Naive thymus-derived CD8-positive, alpha-beta T cell (primary cell): ENCODE measurements at places on chromosomes 7 and 10. TPM values are rescaled to one million over a fixed set of nuclear protein-coding genes. Genes with fewer than 3 reads are reported as not detected.

DNA sequence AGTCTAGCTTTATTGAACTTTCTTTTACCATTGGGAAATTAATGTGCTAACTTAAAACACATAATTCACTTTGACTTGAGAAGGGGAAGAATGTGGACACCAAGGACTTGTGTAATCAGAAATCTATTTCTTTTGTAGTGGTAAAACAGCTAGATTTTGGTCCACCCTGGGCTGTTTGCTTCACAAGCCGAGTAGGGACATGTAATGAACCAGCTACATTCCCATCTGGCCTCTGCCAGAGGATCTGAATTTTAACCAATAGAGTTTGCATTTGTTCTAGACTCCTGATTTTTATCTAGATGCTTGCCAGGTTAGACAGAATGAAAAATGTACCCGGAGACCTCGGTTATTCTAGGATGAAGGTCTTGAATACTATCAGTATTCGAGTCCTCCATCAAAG is 1.9 kb downstream of the CACNB2 start:
- H3K27me3 ChIP-seq, result peaks cover 31% of the 10 kb centered on the region
- no peaks in the 10 kb centered on the region for H3K36me3 ChIP-seq
- H3K27ac ChIP-seq, result no peak overlapping the region
- H3K4me3 ChIP-seq, result no peak overlapping the region

Gene DPYSL4
- 11.2 TPM for polyA plus RNA-seq

DNA sequence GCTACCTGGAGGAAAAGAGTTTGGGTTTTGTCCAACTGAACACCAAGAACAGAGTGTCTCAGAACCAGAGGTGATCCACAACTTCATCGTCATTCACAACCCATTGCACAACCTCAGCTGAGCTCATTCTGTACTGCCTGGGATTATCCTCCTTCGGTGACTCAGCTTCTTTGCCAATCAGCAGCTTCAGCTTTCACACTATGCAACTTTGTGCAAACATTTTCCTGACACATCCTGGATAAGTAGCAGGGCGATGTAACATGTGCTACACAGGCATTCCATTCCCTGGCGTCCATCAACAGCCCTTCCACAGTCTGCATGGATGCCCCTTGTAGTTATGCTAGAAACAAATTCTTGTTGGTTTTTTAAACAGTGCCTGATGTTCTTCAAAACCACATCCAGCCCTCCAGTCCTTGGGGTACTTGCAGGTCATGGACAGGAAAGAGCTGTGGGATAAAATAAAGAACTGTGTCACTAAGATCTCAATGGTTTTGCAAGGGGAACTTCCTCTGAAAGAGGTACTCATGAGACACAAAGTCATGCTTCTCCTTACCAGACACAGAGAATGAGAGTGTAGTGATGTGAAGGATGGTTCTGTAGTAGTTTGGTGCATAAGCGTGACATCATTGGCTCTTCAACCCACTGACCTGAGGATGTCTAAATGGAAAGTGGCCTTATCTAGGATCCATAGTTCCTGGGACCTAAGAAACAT is 478.5 kb downstream of the KIF20B start:
- H3K4me1 ChIP-seq, result no peaks in the 10 kb centered on the region
- H3K27ac ChIP-seq, result no peak overlapping the region
- H3K27me3 ChIP-seq, result peaks cover 2% of the 10 kb centered on the region
- no peak for DNase-seq

Gene NRG3
- polyA plus RNA-seq, result not detected

GRCh38 chr7:149680331-149681025 is 92.9 kb downstream of the ZNF467 start:
- no peak for DNase-seq
- H3K4me3 ChIP-seq, result no peak overlapping the region
- peaks cover 2% of the 10 kb centered on the region for H3K36me3 ChIP-seq
- no peak overlapping the region for H3K27ac ChIP-seq

Gene PRSS37
- not detected for polyA plus RNA-seq

DNA sequence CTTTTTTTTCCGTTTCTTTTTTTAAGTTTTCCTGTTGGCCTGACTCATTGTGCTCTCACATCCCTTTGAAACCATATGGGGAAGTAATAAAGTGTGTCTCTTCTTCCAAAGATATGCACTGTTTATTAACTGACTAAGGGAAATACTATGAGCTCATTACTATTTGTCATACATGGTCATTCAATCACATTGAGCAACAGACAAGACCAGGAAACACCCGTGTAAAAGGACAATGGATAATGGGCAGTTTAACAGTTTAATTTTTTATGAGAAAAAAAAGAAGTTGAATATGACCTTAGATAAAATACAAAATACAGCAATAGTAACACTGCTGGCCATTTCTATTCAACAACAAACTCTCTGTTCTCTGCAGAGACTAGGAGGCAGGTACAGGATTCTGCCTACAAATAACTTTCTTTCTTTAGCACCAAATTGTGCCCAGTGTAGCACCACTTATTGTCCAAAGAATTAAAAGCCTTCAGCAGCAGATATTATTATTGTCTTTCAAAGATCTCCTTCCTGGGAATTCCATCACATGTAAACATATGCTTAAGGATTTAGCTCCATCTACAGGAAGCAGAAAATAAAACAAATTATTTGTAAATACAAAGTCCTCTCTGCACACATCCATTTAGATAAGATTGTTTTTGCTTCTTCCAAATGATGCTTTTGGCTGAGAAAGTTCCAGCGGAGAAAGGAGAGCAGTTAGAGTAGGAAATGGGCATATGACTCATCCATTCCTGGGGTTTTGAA is 55.0 kb upstream of the AKR1E2 start:
- H3K4me1 ChIP-seq, result no peaks in the 10 kb centered on the region
- H3K27ac ChIP-seq, result no peak overlapping the region
- DNase-seq, result no peak
- no peak overlapping the region for H3K4me3 ChIP-seq
- H3K27me3 ChIP-seq, result peaks cover 32% of the 10 kb centered on the region

Gene FOXI2
- polyA plus RNA-seq, result not detected

Gene HHEX
- 0.09 TPM for polyA plus RNA-seq

- H3K27ac ChIP-seq, result no peak overlapping the region
- H3K27me3 ChIP-seq, result peaks cover 56% of the 10 kb centered on the region
- peak overlapping the region; percentile 64 for H3K4me3 ChIP-seq
- DNase-seq, result no peak
- peaks cover 36% of the 10 kb centered on the region for H3K4me1 ChIP-seq
- no peaks in the 10 kb centered on the region for H3K36me3 ChIP-seq
Observed at GRCh38 chr10:117164592-117165537, 26.8 kb upstream of the VAX1 start.

GRCh38 chr10:34343764-34344163 is 471.3 kb downstream of the PARD3 start:
- H3K36me3 ChIP-seq, result no peaks in the 10 kb centered on the region
- no peaks in the 10 kb centered on the region for H3K27me3 ChIP-seq
- no peak for DNase-seq
- no peak overlapping the region for H3K4me3 ChIP-seq
- H3K27ac ChIP-seq, result no peak overlapping the region
- H3K4me1 ChIP-seq, result no peaks in the 10 kb centered on the region

DNA sequence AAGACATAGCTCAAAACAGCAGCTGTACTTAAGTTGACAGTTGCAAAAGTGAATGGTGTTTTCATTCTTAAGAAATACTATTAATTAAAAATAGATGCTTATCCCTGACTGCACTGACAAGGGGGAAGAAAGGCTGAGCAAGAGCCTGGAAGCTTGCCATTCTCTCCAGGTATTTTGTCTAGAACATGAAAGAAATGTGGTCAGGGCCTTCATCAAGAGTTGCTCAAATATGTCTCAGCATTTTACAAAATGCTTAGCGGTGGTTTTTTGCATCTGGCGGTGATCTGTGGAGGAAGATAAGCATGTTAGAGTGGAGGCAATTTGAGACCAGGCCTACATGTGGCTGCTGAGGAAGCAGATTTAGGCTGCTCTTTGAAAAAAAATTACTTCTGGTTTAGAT is 46.4 kb upstream of the CC2D2B start:
- H3K27ac ChIP-seq, result no peak overlapping the region
- DNase-seq, result no peak
- peaks cover 2% of the 10 kb centered on the region for H3K36me3 ChIP-seq
- H3K4me3 ChIP-seq, result no peak overlapping the region
- H3K27me3 ChIP-seq, result peaks cover 4% of the 10 kb centered on the region
- peaks cover 2% of the 10 kb centered on the region for H3K4me1 ChIP-seq

Gene CARD11
- polyA plus RNA-seq, result 10.8 TPM

DNA sequence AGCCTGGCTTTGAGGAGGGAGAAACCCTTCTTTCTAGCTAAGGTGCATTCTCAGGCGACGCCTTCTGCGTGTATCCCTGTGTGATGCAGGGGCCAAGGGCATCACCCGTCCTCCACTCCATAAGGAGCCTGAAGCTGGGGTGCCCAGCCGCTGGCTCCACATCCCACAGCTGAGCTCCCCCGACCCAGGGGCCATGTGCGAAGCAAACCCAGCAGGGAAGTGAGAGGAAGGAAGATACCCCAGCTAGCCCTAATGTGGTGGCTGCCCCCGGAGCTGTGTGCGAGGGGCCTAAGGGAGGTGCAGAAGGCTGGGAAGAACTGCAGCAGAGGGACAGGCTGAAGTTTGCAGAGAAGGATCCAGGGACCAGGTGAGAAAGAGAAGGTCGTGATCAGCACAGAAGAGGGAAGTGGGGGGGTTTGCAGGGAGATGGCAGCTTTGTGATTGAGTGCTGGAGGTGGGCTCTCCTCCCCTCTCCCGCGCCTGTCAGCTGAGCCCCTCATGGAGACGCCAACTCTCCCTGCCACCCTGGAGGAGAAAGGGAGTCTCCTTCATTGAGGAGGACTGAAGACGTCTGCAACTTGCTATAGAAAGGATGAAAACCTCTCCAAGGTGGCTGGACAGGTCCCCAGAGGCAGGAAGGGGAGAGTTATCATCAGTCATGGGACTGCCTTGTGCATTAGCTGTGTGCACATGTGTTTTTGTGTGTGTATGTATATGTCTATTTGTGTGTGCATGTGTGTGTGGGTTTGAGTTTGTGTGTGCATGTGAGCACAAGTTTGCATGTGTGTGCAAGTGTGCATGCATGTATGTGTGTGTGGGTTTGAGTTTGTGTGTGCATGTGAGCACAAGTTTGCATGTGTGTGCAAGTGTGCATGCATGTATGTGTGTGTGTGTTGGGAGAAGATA is 3.5 kb upstream of the CALML5 start:
- H3K27me3 ChIP-seq, result peaks cover 7% of the 10 kb centered on the region
- peak overlapping the region; percentile 42 for H3K27ac ChIP-seq
- DNase-seq, result no peak

Gene CALHM2
- polyA plus RNA-seq, result 3.0 TPM

DNA sequence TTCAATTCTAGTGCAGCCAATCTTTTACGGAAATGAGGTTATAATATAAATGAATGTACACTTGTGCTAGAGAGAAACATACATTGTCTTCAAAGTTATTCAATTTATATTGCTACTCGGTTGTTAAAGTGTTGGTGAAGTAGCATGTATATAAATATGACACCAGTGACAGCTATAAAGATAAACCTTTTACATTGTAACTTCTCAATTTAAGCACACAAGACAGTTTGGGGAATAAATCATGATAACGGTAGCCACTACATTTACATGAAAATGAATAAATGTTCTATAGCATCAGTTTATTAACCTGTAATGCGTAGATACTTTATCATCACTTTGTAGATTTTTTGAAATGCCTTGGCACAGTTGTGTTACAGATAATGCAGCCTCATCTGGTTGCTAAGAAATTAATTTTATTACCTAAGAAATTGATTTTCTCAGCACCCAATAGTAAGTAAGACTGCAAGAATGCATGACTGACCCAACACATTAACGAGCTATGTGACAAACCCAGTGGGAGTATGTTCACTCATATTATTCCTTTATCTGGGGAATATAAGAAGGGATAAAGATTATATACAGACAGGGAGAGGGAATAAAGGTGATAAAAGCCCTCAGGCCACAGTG is 283.9 kb upstream of the NPVF start:
- H3K27ac ChIP-seq, result no peak overlapping the region
- H3K4me1 ChIP-seq, result no peaks in the 10 kb centered on the region
- DNase-seq, result no peak
- no peaks in the 10 kb centered on the region for H3K36me3 ChIP-seq
- no peak overlapping the region for H3K4me3 ChIP-seq

Gene AGBL3
- polyA plus RNA-seq, result 1.8 TPM

DNA sequence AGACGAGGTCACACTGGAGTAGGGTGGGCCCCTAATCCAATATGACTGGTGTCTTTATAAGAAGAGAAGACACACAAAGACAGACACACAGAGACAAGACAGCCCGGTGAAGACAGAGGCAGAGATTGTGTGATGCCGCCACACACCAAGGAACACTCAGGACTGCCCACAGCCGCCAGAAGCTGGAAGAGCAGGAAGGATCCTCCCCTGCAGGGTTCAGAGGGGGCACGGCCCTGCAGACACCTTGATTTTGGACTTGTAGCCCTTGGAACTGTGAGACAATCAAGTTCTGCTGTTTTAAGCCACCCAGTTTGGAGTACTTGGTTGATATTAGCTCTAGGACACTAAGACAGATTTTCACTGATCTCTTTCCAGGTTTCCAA is 72.1 kb upstream of the NANOS1 start:
- no peaks in the 10 kb centered on the region for H3K4me1 ChIP-seq
- H3K4me3 ChIP-seq, result no peak overlapping the region
- no peaks in the 10 kb centered on the region for H3K36me3 ChIP-seq
- no peak overlapping the region for H3K27ac ChIP-seq
- DNase-seq, result no peak
- H3K27me3 ChIP-seq, result peaks cover 6% of the 10 kb centered on the region
